NCI-H345 (cell line): ENCODE measurements at places on chromosomes 7 and 10.

DNA sequence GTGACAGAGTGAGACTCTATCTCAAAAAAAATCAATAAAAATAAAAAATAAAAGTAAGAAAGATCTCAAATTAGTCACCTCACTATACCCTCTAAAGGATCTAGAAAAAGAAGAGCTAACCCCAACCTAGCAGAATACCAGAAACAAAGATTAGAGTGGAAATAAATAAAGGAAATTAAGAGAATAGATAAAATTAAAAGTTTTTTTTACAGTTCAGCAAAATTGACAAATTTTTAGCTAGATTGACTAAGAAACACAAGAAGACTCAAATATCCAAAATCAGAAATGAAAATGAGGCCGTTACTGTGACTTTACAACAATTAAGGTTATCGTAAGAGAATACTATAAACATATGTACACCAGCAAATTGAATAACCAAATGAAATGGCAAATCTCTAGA lies 29.1 kb downstream of the KCTD7 start:
- no peak for DNase-seq

GRCh38 chr10:122154545-122155366 lies 116.3 kb upstream of the BTBD16 start:
- DNase-seq: no peak

- no peak for DNase-seq
Observed at GRCh38 chr7:24199978-24200377, 84.0 kb upstream of the NPY start.

- DNase-seq: peak; percentile 52
Observed at GRCh38 chr7:139108266-139109187, 993 bp downstream of the ZC3HAV1 start.

DNA sequence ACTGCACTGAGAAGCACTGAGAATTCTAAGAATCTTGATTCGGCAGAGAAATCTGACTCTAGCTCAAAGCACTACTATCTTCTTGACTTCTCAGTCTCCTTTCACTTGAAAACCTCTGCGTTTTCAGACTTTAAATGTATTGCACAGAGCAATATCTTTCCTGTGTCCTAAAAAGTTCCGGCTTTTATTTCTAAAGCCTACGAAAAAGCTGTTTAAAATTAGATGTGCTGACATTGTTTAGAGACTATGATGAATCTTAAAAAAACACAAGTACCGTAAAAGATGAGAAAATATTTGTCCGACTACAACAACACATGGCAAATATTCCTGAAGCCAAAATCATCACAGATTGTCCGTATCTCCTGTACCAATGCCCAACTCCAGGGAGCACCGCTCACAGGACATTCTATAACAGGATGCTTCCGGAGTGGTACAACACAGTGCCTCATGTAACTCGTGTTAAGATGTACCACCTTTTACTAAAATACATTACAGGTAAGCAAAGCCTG lies 136.9 kb downstream of the CUBN start:
- DNase-seq: no peak

GRCh38 chr10:18043148-18044006 lies 91.7 kb downstream of the SLC39A12 start:
- no peak for DNase-seq

- no peak for DNase-seq
Observed at GRCh38 chr10:77671594-77672252, 34.1 kb upstream of the KCNMA1 start.

DNA sequence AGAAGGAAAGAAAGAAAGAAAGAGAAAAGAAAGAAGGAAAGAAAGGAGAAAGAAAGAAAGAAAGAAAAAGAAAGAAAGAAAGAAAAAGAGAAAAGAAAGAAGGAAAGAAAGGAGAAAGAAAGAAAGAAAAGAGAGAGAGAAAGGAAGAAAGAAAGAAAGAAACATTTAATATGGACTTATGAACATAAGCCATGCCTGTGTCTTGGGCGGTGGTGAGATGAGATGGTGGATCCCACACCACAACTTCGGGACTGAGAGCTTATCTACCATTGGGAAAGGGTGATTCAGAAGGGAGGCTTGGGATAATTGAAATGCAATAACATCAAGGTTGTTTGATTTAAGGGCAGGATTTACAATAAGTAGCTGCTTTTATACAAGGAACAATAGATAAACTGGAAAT lies 843.9 kb upstream of the AUTS2 start:
- DNase-seq: no peak

DNA sequence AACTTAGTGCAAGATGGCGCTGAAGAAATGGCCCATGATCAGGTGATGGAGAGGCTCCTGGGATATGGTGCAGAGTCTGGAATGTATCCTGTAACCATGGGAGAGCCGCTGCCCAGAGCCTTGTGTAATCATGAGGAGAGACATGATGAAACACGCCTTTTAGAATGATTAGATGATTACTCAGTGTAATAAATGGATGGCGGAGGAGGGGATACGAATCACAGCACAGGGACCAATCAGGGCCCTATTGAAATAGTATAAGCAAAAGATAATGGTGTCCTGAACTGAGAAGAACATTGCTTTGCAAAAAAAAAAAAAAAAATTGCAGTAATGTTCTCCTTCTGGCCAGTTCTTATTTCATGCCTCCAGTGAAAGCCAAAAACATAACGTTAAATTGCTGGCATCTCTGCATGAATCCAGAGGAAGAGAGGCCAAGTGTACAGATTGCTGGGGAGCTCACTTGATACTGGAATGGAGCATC lies 668.5 kb upstream of the AUTS2 start:
- DNase-seq: no peak

DNA sequence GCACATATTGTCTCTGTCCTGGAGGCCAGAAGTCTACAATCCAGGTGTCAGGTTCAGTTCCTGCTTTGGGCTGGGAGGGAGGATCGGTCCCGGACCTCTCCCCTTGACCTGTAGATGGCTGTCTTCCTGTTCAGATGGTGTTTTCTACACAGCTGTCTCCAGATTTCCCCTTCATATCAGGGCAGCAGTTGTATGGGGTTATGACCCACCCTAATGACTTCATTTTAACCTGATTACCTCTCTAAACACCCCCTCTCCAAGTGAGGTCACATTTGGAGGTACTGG lies 38.7 kb downstream of the ZNF467 start:
- no peak for DNase-seq

DNA sequence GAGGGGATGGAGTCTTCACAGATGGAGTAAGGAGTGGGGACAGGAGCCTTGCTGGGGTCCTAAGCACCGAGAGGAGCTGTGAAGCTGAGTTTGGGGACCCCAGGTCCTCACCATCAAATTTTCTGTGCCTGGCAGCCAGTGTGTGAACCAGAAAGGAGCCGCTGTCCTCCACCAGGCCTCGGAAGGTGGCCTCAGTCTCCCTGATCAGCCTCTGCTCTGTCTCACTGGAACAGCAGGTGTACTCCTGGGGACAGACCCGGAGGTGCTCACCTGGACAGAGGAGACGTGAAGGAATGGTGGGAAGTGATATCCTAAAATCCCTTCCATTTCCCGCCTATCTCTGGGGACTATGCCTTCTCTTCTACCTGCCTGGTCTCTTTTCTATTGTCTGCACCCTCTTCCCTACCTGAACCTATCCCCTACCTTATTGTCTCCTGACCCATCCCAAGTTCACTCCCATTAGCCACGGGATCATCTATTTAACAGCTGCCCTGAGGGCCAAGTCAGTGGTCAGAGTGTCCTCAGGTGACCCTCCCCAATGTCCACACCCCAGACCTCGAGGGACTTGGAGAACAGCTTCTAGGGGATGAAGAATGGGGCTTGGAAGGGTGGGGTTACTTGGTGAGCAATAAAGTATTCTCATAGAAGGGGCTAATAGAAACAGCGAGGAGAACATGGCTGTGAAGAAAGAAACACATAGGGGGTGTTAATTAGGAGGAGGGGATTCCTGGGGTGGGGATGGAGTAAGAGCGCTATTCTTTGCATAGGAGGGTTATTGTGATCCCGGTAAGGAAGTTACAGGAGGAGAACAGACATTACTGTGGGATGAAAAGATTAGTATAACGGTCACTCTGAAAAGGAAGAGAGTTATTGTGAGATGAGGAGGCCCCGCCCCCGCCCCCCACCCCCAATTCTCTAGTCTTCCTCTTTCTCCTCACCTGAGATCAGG lies 811 bp downstream of the GPC2 start:
- no peak for DNase-seq

- no peak for DNase-seq
Observed at GRCh38 chr10:86657011-86657395, 2.7 kb downstream of the OPN4 start.

DNA sequence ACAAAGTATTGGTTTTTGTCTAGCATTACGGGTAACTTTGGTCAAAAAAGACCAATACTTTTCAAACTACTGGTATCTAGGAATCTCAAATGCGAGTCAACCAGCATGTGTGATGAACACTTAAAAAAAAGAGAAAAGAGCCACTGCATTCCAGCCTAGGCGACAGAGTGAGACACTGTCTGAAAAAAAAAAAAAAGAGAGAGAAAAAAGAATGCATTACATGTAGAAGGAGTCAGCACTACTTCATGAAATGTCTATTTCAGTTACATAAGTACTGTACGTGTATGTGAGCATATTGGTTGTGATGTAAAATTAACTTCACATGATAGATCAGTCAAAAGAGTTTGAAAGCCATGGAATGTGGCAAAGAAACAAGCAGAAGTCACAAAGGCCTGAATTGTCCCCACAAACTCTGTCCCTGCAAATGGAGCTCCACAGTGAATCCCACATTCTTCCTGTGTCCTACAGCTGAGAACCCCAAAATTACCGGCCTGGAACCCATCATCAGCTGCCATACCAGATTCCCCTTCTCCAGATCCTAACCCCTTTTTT lies 1.6 kb downstream of the DENND11 start:
- no peak for DNase-seq

- no peak for DNase-seq
Observed at GRCh38 chr10:86681047-86681446, 12.7 kb downstream of the LDB3 start.

GRCh38 chr10:37226524-37226923 lies 101.1 kb downstream of the ANKRD30A start:
- DNase-seq: no peak

GRCh38 chr7:80236681-80237080 lies 102.0 kb downstream of the GNAI1 start:
- no peak for DNase-seq

DNA sequence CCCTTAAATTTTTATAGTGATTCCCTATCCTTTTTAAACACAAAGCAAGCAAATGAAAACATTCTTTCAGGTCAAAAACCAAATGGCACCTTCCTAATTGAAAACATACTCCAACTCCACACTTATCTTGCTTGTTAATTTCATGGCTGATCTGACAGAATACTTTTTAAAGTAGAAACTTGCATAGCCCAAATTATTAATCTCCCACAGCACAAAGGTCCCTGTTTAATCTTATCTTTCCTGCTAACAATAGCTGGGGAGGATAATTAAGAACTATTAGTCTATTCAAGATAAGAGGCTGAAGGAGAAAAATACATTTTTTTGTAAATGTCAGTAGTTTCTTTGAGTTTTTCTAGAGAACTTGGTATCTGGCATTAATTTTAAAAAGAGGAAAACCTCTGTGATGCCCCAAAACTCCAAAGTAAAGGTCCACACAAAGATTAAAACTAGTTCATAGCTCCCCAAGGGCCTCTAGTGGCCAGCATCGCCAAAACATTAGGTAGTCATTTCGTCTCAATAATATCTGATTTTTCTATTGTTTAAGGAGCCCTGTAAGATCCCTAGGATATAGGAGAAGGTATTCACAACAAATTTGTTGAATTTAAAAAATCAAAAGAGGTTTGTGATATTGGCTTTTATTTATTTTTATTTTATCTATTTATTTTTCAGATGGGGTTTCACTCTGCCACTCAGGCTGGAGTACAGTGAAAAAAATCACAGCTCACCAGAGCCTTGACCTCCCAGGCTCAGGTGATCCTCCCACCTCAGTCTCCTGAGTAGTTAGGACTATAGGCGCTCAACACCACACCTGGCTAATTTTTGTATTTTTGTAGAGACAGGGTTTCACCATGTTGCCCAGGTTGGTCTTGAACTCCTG lies 14.7 kb downstream of the CDNF start:
- DNase-seq: peak; percentile 9

GRCh38 chr10:125768219-125768855 lies 7.3 kb downstream of the MMP21 start:
- DNase-seq: peak; percentile 9

DNA sequence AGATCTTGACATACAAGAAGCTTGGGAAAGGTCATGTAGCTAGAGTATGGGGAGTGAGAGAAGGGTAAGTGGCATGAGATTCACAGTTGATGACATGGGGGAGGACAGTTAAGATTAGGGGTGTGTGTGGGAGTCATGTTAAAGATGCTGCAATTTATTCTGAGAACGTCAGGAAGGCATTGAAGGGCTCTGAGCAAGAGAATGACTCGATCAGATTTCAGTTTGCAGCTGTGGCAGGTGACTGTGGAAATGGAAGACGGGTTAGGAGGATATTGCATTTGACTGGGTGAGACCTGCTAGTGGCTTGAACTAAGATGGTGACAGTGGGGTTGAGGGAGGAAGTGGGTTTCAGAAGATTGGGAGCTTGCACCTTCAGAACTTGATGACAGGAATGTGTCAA lies 5.6 kb downstream of the CDC123 start:
- DNase-seq: no peak

GRCh38 chr10:88974446-88975376 lies 15.9 kb upstream of the FAS start:
- DNase-seq: no peak

- peak; percentile 2 for DNase-seq
Observed at GRCh38 chr10:36676756-36677430, 448.5 kb upstream of the ANKRD30A start.

DNA sequence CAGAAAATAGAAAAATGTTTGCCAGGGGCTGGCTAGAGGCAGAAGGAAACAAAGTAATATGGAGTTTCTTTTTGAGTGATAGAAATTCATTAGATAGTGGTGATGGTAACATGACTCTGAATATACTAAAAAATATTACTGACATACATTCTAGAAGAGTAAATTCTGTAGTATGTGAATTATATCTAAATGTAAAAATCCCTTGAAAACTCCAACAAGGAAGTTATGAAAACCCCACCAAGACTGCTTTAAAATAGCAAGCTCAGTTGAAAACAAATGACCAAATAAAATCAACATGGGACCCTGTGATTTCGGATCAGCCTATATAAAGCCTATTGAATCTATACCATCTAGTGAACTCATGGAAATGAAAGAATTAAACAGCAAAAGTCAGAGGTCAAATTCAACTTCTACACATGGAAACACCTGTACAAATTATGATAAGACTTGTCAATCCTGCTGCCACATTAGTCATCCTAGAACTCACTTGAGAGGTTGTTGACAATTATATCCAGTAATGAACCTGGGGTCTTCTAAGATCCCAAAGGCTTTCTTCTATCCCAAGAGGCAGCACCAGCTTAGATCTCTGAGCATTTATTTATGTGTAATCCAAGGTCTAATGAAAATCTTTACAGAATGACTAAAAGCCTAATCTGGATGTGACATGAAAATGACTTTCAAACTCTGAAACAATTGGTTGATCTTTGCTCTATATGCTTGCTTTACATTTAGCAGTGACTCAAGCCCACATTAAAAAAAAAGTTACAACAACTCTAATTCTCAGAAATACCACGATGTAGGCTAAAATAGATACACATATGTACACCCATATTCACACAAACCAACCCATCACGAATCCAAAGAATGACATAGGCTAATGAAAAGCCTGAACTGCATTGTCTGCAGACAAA lies 59.3 kb downstream of the OSBPL3 start:
- no peak for DNase-seq

GRCh38 chr10:12975266-12975665 lies 26.2 kb downstream of the CCDC3 start:
- DNase-seq: peak; percentile 44

GRCh38 chr10:88233870-88234269 lies 349.2 kb downstream of the RNLS start:
- DNase-seq: no peak
